ENCODE measurements at places on chromosomes 3 and 15. TPM values are rescaled to one million over a fixed set of nuclear protein-coding genes. Genes with fewer than 3 reads are reported as not detected.

DNA sequence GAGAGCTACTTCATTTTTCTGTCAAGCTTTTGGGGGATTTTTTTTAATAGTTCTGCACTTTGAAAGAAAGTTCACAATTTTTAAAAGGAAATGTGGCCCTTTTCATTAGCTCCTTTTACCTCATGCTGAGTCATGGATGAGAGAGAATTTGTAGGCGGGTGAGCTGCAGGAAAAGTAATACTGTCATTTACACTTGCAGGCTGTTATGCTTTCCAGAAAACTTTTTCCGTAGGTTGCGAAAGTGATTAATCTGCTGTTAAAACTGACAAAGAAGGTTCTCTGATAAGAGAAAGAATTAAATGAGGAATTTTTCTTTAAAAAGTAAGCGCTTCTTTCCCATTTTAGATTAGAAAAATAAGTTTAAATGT is 430.2 kb downstream of the LPP start:
- peak; percentile 4 for DNase-seq

- no peak for DNase-seq
Measured at GRCh38 chr3:9617056-9617455, 32.2 kb upstream of the MTMR14 start.

DNA sequence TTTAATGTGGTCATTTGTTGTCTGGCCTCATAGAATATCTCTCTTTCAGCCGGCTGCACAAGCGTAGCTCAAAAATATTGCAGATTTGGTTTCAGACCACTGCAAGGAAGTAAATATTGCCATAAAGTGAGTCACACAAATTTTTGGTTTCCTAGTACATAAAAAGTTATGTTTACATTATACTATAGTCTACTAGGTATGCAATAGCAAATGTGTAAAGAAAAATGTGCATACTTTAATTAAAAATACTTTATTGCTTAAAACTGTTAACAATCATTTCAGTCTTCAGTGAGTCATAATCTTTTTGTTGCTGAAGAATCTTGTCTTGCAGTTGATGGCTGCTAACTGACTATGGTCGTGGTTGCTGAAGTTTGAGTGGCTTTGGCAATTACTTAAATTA is 425.1 kb upstream of the ROBO1 start:
- no peak for DNase-seq

DNA sequence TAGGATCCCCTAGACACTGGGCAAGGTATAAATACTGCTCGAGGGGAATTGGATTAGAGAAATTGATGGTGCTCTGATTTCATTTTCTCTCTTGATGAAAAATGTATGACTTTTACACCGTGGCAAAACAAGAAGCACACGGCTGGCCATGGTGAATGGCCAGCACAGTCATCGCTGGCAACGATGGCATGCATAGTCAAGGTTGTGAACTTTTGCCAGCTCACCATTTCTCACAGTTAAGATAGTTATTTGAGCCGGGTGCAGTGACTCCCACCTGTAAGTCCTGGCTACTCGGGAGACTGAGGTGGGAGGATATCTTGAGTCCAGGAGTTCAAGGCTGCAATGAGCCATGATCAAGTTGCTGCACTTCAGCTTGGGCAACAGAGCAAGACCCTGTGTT is 95.4 kb downstream of the HMG20A start:
- no peak for DNase-seq

DNA sequence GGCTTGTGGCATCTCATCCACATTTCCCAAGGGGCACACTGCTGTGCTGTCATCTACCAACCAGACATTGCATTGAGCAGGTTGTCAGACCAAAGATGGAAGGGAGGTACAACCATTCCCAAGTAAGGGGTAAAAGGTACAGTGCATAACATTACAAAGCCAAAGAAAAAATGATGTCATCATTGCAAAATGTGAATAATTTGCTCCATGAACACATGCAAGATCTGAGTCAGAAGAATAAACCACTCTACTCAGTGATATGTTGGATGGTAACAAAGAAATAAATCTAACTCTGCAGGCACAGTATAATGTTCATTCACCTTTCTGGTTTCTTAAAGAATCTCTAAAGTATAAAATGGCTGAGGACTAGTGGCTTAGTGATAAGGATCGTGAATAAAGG is 202.7 kb downstream of the MAGI1 start:
- DNase-seq = no peak

- DNase-seq = no peak
Measured at GRCh38 chr3:143266511-143266910, 146.9 kb downstream of the CHST2 start.

- no peak for DNase-seq
Measured at GRCh38 chr3:177936721-177937120, 599.5 kb upstream of the KCNMB2 start.

- DNase-seq = no peak
Measured at GRCh38 chr3:33402936-33403335, 37.3 kb downstream of the UBP1 start.

GRCh38 chr3:176935194-176935888 is 261.9 kb downstream of the TBL1XR1 start:
- DNase-seq = no peak

Gene TUSC7
- not detected for total RNA-seq

Gene FAM81A
- total RNA-seq = 4.1 TPM

Gene ARL14
- total RNA-seq = not detected

Gene HIGD2B
- not detected for total RNA-seq

Data from GM23338 (cell line).